Activated T-cell treated with anti-CD3 and anti-CD28 coated beads, Interleukin-2, amount 50 U/mL, for 72 hours (primary cell): ENCODE measurements at places on chromosomes 1 and 21. TPM values are rescaled to one million over a fixed set of nuclear protein-coding genes. Genes with fewer than 3 reads are reported as not detected.

DNA sequence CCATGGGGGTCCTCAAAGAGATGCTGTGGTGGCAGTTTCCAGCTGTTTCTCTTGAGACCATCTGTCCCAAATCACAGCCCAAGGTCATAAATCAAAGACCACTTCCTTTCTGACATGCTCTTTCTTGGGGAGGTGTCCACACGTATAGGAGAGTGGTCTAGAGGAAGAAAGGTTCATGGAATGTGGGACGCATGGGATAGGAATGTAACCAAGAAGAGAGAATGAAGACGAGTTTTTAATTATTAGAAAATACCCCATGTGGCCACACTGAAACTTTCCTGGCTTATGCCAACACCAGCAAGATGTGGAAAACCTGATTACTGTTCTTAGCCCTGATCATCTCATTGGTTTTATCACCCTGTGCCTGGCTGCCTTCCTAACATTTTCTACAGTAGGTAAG is 124.2 kb upstream of the IFFO2 start:
- peaks cover 3% of the 10 kb centered on the region for H3K4me1 ChIP-seq
- no peak overlapping the region for H3K4me3 ChIP-seq
- DNase-seq: no peak
- H3K27ac ChIP-seq: no peak overlapping the region

DNA sequence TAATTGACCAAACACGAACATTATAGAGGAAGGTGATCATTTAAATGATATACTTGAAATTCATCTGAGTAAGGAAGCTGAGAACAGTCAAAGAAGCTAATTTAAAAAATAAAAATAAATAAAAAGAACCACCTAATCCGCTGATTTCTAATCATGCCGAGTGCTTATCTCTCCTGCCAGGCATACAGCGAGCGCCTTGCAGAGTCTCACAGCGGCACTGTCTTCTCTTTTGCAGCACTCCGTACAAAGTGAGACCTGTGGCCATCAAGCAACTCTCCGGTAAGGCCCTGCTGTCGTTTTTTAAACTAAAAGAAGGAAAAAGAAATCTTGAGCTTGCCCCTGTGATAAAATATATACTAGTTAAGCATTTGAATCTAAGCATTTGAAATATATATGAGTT is 45.3 kb downstream of the PDE9A start:
- H3K4me3 ChIP-seq: no peak overlapping the region
- no peaks in the 10 kb centered on the region for H3K27me3 ChIP-seq
- no peak for DNase-seq

- H3K4me1 ChIP-seq: no peaks in the 10 kb centered on the region
- H3K27ac ChIP-seq: no peak overlapping the region
- H3K36me3 ChIP-seq: peaks cover 2% of the 10 kb centered on the region
- H3K27me3 ChIP-seq: no peaks in the 10 kb centered on the region
- no peak for DNase-seq
These were observed 41.7 kb downstream of the PSMG1 start for GRCh38 chr21:39141502-39141901.

GRCh38 chr1:22371408-22371807 is 80.2 kb upstream of the ZBTB40 start:
- no peaks in the 10 kb centered on the region for H3K4me1 ChIP-seq
- DNase-seq: no peak
- no peak overlapping the region for H3K4me3 ChIP-seq
- peaks cover 34% of the 10 kb centered on the region for H3K27me3 ChIP-seq
- H3K27ac ChIP-seq: no peak overlapping the region

- H3K36me3 ChIP-seq: no peaks in the 10 kb centered on the region
- peaks cover 6% of the 10 kb centered on the region for H3K4me1 ChIP-seq
- DNase-seq: no peak
- H3K4me3 ChIP-seq: no peak overlapping the region
- peaks cover 6% of the 10 kb centered on the region for H3K27me3 ChIP-seq
These were observed 44.7 kb upstream of the A3GALT2 start for GRCh38 chr1:33365560-33365997.

- no peak overlapping the region for H3K4me3 ChIP-seq
- no peak overlapping the region for H3K27ac ChIP-seq
- no peaks in the 10 kb centered on the region for H3K36me3 ChIP-seq
- DNase-seq: peak; percentile 12
These were observed 84.1 kb downstream of the GPR88 start for GRCh38 chr1:100622037-100622436.

Gene ORC1
- total RNA-seq: 37.1 TPM

DNA sequence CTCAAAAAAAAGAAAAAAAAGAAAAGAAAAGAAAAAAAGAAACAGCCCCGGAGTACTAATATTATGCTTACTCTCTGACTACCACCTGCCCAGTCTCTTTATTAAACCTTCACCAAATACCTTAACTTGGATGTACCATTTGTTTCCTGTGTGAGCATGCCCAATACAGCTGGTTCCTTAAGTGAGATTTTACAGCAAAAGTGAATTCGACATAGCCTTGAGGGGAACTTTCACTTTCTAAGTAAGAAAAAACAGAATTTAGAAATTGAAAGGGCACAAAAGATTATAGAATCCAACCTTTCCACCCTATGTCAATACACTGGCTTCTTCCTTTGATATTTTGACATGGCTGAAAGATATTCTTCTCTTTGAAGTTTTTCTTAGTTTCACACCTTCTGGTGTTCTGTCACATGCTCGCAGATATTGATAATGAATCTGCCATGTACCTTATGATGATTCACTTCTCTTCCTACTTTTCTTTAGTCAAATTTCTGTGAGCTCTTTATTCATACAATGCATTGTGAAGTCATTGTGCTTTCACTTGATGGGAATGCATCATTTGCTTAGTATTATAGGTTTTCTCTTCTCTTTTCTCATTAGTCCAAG is 5.2 kb upstream of the GIPC2 start:
- peak overlapping the region; percentile 34 for H3K27ac ChIP-seq
- DNase-seq: no peak
- no peaks in the 10 kb centered on the region for H3K36me3 ChIP-seq

Gene RNU11
- not detected for total RNA-seq

GRCh38 chr1:221098471-221099405 is 219.5 kb downstream of the HLX start:
- H3K36me3 ChIP-seq: peaks cover 4% of the 10 kb centered on the region
- DNase-seq: no peak
- no peaks in the 10 kb centered on the region for H3K27me3 ChIP-seq
- peak overlapping the region; percentile 1 for H3K4me3 ChIP-seq

DNA sequence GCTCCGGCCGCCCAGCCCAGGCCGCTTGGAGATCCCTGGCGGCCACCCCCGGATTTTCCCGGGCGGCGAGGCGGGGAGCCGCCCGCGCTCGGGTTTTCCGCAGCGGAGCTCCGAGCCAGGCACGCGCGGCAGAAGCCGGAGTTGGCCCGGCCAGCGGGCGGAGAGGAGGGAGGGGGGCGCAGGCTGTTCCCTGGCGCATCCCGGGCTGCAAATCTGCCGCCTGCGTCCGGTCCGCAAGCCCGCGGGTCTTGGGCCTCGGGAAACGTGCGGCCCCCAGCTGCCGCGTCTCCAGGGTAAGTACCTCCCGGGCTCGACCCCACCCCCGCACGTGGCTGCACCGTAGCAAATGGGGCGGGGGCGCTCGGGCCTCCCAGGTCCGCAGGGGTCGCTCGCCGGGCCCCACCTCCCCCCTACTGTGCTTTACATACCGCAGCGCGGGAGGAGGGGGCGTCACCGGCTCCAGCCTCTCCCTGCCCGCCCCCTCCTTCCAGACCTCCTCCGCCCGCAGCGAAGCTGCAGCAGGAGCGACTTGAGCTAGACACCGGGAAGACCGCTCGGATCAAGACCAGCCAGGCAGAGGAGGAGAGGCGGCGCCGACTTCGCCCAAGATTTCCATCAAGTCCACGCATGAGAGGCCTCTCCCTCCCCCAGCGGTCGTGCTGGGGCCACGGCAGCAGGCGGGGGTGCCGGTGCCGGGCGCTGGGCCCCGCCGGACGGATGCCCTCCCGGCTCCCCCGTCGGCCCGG is 1.6 kb downstream of the TMEM200B start:
- peak overlapping the region; percentile 70 for H3K4me3 ChIP-seq
- H3K4me1 ChIP-seq: no peaks in the 10 kb centered on the region
- no peak overlapping the region for H3K27ac ChIP-seq
- DNase-seq: peak; percentile 23

DNA sequence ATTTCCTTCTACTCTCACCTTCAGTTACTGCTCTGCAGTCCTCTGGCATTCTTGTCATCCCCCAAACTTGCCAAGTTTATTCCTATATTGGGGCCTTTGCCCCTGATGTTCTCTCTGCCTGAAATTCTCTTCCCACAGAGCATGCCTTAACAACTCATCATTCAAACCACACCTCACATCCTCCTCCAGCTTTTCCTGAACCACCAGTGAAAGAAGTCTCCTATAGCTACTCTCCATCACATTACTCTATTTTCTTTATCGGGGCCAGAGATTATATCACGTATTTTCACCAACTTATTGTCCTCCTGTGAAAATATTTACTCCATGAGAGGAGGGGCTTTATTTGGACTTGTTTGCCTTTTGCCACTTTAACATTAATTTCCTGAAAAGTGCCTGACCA is 32.1 kb downstream of the EXTL2 start:
- DNase-seq: no peak
- H3K4me1 ChIP-seq: no peaks in the 10 kb centered on the region
- H3K4me3 ChIP-seq: no peak overlapping the region
- no peaks in the 10 kb centered on the region for H3K36me3 ChIP-seq
- H3K27me3 ChIP-seq: no peaks in the 10 kb centered on the region

Gene PALMD
- total RNA-seq: not detected

GRCh38 chr1:232274236-232274855 is 355.6 kb downstream of the SIPA1L2 start:
- H3K4me1 ChIP-seq: no peaks in the 10 kb centered on the region
- no peak overlapping the region for H3K4me3 ChIP-seq
- no peaks in the 10 kb centered on the region for H3K36me3 ChIP-seq
- H3K27me3 ChIP-seq: peaks cover 8% of the 10 kb centered on the region
- H3K27ac ChIP-seq: no peak overlapping the region
- no peak for DNase-seq

Gene LHX4
- not detected for total RNA-seq

DNA sequence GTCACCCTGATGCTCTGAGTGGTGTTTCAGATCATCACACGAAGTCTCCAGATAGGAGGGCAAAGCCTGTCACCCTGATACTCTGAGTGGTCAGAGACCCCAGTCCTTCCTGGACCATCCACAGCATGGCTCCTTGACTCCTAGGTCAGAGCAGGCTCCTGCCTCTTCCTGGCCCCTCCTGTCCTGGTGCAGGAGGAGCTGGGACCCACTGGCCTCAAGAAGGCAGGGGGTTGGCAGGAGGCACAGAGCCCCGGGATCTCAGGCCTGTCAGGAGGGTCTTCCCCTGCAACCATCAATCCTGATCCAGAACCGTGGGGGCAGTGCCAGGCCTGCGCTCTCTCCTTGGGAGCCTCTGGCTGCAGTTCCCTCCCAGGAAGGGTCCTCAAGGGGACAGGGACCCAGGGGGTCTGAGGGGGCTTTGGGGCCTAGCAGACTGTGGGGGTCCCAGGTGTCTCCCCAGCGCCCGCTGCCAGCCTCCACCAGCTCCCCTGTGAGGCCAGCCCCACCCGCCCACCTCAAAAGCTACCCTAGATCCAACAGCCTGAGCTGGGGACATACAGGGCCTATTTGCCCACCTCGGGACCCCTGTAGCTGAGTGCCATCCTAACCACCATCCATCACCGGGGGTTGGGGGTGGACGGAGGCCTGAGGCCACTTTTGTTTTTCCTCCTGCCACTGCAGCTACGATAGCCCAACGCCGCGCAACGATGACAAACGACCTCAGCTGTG is 27.5 kb downstream of the COL6A1 start:
- no peak overlapping the region for H3K27ac ChIP-seq
- H3K36me3 ChIP-seq: peaks cover 7% of the 10 kb centered on the region
- H3K4me1 ChIP-seq: no peaks in the 10 kb centered on the region
